ENCODE measurements at places on chromosomes 16 and 17.

DNA sequence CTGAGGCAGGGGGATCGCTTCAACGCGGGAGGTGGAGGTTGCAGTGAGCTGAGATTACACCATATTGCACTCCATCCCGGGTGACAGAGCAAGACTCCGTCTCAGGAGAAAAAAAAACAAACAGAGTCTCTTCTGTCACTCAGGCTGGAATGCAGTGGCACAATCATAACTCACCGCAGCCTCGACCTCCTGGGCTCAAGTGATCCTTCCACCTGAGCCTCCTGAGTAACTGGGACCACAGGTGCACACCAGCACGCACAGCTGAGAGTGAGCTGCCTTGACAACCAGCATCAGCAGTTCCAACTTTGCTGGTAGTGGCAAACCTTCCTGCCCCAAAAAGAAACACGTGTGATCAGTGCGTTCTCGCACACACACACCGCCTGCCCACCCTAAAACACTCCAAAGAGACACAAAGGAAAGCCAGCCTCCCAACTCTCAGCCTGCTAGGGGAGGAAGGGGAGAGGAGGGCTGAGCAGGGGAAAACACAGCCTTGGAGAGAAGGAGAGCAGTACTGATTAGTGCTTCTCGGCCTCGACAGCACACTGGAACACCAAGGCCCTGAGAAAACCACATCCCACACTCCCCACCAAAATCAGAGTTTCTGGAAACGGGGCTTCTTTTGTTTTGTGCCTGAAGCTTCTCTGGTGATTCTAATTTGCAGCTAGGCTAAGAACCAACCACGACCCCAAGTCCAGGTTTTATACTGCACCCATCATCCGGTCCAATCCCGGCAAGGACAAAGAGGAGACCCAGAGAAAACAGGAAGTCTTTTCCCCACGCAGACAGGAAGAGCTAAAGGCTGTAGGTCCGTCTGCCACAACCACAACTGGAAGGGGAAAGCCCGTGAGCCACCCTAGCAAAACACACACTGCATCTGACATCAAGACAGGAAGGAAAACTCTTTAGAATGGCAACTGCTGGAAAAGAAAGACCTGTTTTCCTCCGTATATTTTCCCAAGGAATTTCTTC is 28.8 kb downstream of the ZCCHC14 start:
- DNase-seq: peak; percentile 46

- no peak for DNase-seq
Observed at GRCh38 chr16:56777482-56777881, 47.6 kb downstream of the NUP93 start.

- no peak for DNase-seq
Observed at GRCh38 chr16:68954911-68955635, 111.7 kb downstream of the TANGO6 start.

GRCh38 chr17:1686086-1686485 is 1.4 kb upstream of the PRPF8 start:
- no peak for DNase-seq

GRCh38 chr16:75301804-75302203 is 50.4 kb upstream of the BCAR1 start:
- no peak for DNase-seq

- no peak for DNase-seq
Observed at GRCh38 chr16:1199347-1200013, 25.6 kb downstream of the TPSG1 start.

- no peak for DNase-seq
Observed at GRCh38 chr16:6602405-6602804, 730.2 kb upstream of the RBFOX1 start.

DNA sequence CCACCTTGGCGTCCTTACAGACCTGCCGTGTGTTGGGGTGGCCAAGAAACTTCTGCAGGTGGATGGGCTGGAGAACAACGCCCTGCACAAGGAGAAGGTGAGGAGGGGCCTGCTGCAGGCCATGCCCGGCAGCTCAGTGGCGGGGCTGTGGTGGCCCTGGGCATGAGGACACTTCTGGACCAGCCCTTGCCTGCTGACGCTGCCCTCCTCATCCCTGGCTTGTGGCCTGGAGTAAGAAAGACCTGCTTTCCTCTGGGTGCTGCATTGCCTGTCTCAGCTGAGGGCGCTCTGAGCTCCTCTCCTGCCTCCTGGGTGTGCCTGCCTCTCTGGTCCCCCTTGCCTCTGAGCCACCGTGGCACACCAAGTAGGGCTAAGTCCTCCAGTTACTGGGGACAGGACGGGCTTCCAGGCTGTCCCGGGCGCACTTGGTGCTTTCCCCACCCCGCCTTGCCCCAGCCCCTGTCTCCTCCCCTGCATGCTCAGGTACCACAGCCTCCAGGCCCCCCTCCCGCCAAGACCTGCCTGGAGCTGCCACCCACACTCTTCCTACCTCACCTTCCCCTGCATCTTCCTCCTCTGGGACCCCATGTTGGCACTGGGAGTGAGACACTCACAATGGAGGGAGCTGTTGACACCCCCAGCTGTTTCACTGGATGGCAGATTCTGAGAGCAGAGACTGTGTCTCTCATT is 8.7 kb downstream of the ENDOV start:
- DNase-seq: no peak

DNA sequence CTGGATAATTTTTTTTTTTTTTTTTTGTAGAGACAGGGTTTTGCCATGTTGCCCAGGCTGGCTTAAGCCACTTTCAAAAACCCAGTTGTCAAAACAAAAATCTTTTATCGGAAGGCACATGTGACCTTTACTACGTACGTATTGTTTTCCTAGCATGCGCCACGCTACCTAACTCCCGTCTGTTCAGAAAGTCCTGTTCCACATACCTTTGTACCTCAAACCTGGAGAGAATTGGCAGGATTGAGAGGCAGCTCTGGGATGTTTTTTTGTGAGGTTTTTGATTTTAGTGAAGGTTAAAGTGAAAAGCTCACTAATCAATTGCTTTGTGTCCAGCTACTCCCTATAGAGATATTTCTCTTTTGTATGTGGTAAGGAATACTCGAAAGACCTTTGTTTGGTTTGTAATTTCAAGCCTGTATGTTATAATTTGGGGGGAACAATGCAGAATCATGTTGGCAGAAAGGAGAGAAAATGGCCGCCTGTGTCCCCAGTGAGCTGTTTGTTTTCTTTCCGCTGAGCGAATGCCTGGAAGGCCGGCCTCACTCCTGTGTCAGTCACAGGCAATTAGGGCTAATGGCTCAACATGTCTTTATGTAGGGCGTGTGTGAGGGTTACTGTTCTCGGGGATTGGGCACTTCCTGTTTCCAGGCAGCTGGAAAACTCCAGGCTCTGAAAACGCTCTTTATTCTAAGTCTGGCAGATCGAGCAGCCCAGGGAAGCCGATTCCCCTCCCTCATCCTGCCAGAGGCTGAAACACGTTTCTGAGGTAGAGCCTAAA is 60.8 kb upstream of the CLEC18A start:
- no peak for DNase-seq

DNA sequence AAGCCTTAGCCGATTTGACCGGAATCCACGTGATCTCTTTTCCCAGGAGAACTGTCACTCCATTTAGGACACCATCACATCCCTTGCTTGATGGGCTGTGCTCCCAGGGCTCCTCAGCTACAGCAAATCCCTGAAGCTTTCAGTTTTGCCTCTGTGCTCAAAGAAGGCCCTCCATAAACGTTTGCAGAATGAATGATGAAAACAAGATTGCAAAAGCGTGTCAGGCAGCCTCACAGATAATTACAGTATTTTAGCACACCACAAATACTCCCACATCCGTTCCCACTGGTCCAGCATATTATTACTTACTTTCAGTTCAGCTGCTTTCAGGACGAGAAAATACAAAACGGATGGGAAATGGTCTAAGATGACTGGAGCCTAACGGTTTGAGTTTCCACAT is 84.6 kb downstream of the USP31 start:
- no peak for DNase-seq

- no peak for DNase-seq
Observed at GRCh38 chr17:81341516-81342268, 46.6 kb upstream of the SLC38A10 start.

DNA sequence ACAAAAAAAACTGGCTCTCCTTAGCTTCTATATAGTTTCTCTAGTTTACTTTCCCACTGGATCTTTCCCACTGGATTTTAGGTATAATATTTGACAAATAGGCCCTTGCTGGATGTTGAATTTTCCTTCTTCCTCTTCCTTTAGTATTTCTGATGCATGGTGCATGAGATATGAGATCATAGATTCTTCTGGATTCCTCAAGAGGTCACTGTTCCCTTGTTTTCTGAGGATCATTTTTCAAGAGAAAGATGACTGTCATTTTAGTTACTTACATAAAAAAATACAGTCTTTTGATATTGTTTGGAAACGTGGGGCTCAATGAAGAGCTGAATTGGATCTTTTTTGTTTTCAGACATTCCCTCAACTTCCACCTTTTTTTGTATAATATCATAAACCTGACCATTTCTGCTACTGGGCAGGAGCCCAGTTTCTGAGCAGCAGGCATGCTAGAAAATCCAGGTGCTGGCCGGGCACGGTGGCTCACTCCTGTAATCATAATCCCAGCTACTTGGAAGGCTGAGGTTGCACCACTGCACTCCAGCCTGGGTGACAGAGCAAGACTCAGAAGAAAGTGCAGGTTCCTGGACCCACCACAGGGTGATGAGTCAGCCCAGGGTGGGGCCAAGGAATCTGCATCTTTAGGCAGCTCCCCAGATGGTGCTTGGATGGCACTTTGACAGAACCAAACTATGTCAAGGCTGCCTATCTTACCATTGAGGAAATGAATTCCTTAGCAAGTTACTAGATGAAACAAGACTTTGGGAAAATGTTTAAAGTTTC is 70.3 kb downstream of the SDR42E1 start:
- no peak for DNase-seq

DNA sequence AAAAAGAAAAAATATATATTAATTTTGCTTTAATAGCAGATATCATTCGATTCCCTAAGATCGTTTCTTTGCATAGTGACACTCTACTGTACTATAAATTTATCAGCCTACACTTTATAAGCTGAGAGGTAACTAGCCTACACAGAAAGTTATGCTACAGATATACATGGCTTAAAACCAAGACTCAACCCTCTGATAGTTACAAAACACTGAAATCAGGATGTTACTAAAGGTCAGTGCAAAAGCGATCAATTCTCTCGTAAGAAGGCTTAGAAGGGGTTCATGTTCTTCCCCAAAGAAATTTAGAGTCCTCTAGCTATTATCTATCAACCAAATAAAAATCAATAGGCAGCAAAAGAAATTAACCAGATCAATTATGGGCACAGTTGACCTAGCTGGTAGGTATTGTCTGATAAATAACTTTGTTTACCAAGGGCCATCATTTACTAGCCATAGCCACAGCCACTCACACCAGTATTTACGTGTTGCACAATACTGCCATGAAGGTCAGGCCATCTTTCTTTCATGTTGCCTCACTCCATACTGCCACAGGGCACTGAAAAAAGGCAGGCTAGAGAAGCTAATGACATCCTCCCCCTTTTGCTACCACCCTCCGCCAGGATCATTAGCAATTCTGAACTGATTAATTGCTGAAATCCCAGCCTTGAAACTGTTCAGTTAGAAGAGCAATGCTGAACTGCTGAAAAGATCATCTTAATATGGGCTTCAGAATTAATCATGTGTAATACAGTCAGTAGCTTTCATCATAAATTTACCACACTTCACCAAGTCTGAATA is 43.7 kb downstream of the RND2 start:
- DNase-seq: no peak

- no peak for DNase-seq
Observed at GRCh38 chr17:80763293-80763867, 218.7 kb downstream of the RPTOR start.

DNA sequence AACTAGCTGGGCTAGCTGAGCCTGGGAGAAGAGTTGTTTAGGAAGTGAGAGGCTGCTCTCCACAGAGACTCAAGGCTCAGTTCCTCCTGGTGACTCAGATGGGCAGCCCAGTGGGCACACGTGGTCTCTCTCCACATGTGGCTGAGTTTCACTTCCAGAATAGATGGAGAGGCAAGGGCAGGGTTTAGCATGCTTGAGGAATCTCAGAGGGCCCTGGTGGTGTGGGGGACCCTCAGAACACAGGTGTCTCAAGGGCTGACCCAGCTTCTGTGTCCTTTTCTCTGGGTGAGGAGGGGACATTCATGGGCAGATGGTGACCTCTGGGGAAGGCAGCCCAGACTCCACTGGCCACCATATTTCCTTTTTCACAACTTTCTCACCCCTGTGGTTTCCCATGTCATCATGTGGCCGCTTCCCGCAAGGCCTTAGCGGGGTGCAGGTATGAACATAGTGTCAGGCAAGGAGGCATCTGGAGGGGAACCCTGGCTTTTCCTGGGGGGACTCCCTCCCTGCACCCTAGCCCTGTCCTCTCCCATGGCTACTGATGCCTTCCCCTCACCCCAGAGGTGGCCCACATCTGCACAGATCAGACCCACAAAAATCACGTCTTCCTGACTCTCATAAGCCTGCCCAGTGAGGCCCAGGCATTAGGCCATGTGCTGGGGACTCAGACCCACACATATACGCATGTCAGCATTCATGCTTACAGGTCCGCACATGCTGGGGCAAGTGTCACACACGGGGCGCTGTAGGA is 3.3 kb downstream of the GRN start:
- DNase-seq: no peak

DNA sequence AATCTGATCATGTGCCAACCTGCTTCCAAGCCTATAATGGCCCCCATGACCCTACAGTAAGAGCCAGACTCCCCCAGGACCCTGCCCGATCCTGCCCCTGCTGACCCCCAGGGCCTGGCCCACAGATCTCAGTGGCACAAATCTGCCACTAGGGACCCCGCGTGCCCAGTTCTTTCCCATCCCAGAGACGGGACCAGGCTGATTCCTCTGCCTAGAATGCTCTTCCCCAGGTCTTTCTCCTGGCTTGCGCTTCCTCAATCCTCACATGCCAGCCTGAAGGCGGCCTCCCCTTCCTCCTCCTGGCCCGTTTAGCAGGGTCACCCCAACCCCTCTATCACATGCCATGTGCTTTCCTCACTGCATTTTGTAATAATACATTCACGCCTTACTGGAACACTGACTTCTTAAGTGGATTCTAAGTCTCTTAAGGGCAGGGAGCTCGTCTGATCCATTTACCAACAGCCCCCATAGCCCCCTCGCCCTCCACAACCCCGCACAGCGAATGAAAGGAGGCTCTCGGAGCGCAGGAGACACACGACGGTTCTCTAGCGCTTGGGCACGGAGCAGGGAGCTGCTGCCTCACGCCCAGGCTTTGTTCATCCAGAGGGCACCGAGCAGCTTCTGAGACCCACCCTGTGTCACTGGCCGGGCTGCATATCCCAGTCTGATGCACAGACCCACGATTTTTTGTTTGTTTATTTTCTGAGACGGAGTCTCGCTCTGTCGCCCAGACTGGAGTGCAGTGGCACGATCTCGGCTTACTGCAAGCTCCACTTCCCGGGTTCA is 1.2 kb downstream of the TRIM65 start:
- DNase-seq: no peak

GRCh38 chr17:68290268-68290954 is 516 bp downstream of the SLC16A6 start:
- DNase-seq: peak; percentile 64

DNA sequence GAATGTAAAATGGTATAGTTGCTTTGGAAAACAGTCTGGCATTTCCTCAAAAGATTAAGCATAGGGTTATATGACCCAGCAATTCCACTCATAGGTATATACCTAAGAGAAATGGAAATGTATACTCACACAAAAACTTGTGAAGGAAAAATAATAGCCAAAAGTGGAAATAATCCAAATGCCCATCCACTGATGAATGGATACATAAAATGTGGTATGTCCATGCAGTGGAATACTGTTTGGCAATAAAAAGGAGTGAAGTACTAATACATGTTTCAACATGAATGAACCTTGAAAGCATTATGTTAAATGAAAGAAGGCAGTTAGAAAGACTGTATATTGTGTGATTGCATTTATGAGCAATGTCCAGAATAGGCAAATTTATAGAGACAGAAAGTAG is 25.1 kb downstream of the NUP93 start:
- DNase-seq: no peak

- no peak for DNase-seq
Observed at GRCh38 chr17:63646488-63646806, 24.2 kb downstream of the MAP3K3 start.

Data from activated naive CD4-positive, alpha-beta T cell treated with Interleukin-2 at 50 U/mL for 16 hours (primary cell).